ENCODE measurements at places on chromosomes 2 and 18.
A peak's percentile ranks its signal among the peaks of the same experiment; 100 is the strongest.

- DNase-seq: no peak
Observed at GRCh38 chr2:127225186-127225960, 5.3 kb upstream of the CYP27C1 start.

DNA sequence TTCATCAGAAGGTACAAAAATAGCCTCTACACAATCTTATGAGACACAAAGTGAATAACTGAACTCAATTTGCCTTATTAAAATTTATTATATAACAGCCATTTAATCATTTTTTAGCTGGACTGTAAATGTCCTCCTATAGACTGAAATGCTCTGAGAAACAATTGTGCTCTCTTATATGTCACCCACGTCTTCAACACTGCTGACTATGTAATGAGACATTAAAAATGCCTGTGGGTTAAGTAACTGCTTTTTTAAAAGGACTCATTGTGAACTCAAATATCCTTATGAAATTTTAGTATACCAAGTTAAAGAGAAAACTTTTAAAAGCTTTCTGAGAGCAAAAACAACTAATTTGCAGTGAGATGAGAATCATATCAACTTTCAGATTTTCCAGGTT lies 10.4 kb upstream of the GALNT1 start:
- DNase-seq: no peak

GRCh38 chr2:202541137-202541536 lies 93.6 kb upstream of the FAM117B start:
- peak; percentile 63 for DNase-seq

DNA sequence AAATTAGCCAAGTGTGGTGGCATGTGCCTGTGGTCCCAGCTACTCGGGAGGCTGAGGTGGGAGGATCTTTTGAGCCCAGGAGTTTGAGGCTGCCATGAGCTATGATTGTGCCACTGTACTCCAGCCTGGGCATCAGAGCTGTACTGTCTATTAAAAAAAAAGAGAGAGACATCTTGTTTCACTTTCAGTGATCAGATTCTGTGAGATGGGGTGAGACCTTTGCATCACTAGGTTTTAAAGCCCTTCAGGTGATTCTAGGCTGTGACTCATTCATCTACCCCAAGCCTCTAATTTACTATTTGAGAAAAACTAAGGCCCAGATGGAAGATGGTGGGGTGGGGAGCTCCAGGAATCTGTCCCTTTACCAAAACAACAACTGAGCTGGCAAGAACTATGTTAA lies 7.1 kb downstream of the C2orf92 start:
- DNase-seq: no peak

GRCh38 chr2:214244847-214245246 lies 166.0 kb upstream of the VWC2L start:
- DNase-seq: no peak

DNA sequence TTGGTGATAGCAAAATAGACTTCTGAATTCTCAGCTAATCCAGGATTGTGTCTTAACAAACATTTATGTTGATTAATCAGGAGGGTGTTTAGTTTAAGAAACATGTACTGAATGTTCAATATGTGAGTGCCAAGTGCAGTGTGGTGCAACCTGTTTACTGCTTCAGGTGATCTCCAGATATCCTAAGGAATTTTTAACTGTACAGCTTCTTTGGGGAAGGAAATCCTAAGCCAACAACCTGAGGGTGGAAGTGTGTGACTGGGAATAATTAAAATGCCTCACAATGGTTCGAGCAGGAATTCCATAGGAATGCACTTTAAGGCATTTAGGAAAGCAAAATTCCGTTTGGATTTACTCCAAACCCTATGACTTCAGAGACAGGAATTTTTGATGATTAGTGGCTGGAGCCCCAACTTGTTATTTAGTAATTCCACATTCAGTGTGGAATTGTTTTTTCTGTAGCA lies 16.4 kb downstream of the CRIM1 start:
- no peak for DNase-seq

DNA sequence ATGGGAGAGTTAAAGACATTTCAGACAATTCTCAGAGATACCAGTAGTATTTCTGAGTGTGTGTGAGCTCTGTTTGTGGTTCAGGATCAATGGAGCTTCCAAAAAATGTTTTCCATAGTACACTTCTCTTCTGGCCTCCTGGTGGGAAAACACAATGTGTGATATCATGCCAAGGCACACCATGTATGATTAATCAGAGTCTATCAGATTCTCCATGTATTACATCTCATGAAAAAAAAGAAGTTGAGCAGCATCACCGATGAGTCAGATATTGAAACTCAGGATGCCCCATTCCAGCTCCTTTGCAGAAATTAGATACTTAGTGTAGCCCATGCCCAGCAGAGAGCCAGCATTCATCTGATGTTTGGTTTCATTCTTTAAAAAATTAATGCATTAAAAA lies 620.3 kb upstream of the POU3F3 start:
- DNase-seq: no peak

DNA sequence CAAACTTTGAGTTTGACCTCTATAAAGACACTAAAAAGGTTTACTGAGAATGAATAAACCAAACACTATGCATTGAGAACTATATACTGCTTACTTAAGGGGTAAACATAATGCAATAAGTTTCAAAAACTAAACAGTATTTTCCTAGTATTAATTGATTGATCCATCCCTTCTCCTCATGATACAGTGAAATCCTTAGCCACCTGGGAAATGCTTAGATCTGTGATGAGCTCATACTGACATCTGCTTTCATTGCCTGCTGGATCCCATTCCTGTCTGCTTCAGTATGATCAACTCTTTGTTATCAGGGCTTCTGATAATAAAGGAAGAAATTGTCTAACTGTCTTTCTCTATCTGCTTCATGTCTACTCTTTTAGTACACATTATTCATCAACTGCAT lies 74.9 kb upstream of the UBE2E3 start:
- DNase-seq: peak; percentile 32

DNA sequence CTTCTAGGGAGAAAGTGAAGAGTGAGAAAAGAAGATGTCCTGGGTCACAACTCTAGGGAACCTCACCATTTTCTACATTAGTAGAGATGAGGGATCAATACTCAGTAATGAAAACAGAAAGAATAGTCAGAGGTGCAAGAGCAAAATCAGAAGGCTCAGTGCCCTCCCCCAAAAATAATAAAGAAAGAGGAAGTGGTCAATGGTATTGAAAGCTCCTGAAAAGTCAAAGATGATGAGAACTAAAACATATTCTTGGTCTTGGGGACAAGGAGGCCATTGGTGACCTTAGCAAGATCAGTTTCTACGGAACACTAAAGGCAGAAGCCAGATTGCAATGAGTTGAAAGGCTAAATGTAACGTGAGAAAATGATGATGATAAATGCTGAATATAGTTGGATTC lies 24.5 kb upstream of the MYO1B start:
- DNase-seq: no peak

DNA sequence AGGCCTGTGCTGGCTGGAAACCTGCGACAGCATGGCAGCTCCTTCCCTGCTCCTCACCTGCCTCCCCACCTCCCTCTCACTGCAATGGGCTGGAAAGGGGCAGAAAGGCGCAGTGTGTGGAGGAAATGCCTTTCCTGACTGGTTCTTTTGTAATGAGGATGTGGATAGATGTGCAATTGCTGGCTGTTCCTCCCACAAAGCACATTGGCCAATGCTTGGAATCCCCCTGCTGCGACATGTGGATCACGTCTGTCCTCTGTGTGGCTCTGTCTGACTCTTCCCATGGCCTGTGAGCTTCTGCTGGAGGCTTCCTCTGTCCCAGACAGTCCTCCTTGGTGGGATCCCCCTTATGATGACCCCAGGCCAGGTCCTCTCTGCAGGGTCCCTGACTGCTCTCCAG lies 172.5 kb downstream of the NCK2 start:
- no peak for DNase-seq

DNA sequence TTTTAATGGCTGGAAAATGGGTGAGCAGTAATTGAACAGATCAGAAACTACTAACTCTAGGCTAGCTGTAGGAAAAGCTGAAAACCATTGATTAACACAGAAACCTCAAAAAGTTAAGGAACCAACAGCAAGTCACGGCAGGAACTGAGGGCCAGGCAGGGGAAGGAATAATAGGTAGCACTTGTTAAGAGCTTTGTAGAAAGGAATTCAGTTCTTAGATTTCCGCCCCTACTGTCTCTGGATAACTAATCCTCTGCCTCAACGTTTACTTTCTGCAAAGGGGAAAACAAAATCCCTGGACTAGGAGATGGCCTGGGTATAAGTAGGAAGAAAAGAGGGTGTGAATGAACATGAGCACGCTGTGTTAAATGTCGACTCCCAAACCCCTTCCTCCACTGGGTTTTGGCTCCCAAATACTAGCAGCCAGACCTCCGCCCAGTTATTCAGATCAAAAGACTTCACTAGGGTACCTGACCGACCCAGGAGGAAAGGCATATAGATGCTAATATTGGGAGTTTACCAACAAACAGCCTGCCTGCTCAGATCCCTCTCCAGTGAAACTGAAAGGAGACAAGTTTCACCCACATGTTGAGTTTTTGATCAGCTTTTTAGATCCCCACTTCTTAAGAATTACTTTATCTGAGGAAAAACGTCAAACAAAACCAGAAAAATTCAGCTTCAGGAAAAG lies 12.4 kb downstream of the SMAD2 start:
- DNase-seq: no peak

- no peak for DNase-seq
Observed at GRCh38 chr2:2950403-2950952, 427.1 kb downstream of the EIPR1 start.

- DNase-seq: peak; percentile 61
Observed at GRCh38 chr18:9475643-9476591, 604 bp downstream of the RALBP1 start.

GRCh38 chr2:22626621-22627020 lies 758.4 kb upstream of the KLHL29 start:
- DNase-seq: no peak

DNA sequence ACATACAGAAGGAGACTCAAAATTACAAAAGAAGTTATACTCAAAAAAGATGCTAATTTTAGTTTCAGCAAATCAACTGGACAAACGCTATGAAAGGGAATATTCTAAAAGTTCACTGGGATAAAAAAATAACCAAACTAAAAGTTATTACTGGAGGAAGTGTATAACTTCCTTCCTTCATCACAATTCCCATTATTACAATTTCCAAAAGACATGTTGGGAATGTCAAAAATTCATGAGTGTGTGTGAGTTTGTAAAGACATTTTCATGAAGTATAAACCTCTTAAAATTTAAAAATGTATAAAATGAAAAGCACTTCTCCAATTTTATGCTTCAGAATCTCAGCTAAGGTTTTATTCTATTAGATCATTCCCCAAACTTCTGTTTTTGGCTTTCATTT lies 67.8 kb downstream of the MERTK start:
- DNase-seq: no peak

GRCh38 chr2:55885127-55885943 lies 38.2 kb downstream of the EFEMP1 start:
- no peak for DNase-seq

DNA sequence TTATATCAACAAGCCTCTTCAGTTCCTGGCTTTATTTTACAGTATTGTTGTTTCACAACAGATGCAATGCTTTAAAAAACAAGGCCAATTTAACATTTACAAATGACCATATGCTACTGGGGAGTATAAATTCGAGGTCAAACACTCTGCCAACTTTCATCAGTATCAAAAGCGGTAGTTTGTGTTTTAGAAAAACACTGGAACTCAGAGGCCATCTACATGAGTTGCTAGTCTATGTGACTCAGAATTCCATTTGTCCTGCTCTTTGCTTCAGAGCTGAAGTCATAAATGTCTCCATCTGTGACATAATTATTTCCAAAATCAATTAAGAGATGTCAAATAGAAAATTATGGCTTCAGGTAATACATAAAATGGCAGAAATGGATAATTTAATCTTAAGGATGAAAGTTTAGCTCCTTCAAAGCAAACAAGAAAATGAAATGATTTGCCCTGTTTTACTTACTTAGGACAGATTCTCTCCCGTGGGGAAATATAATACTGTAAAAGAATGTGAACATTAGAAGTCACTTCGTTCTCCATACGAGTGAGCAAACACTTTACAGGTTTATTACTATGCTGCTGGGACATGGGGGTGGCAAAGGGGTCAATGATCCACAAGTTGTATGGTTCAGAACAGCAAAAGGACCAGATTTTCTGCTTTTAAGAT lies 3.7 kb downstream of the MEX3C start:
- no peak for DNase-seq

DNA sequence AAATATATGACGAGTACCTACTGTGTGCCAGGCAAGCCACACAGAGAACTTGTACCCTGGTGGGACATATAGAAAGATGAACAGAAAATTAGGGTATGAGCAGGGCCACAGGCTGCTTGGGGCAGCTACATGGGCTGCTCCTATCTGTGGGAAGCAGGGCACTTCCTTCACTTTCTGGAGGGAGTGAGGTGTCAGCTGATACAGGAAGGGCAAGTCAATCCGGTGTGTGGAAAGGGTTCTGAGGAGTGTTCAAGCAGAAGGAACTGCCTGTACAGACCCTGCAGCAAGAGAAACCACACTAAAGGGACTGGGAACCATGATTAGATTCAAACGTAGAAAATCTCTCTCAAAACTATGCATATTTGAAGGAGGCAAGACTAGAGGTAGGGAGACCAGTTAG lies 58.6 kb upstream of the BCL11A start:
- no peak for DNase-seq

DNA sequence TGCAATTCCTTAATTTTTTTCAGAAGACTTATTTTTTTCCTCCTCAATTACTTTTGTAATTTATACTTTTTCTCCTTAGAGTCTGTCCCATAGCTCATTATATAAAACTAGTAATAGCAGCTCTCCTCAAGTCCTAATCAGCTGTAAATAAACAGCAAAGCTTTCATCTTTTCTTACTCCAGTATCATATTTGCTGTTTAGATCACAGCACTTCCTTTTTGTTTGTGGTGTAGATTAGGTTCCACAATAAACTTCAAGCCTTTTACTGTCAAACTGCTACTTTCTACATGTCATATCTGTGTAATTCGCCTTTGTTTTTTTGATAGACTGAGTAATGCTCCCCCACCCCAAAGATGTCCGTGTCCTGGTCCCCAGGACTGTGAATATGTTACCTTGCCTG lies 25.5 kb downstream of the GCG start:
- DNase-seq: no peak

- DNase-seq: peak; percentile 42
Observed at GRCh38 chr18:13216092-13216582, 2.4 kb upstream of the LDLRAD4 start.

- DNase-seq: no peak
Observed at GRCh38 chr2:132478461-132479105, 62.0 kb downstream of the GPR39 start.

- DNase-seq: no peak
Observed at GRCh38 chr2:168460571-168460970, 4.5 kb downstream of the CERS6 start.

Data from NCI-H2171 (cell line).